Muscle of leg (tissue), 16 donors: ENCODE measurements at places on chromosomes 16 and 17.
A peak's percentile ranks its signal among the peaks of the same experiment; 100 is the strongest.

- DNase-seq = no peak
Observed at GRCh38 chr17:60103957-60104356, 25.2 kb upstream of the HEATR6 start.

GRCh38 chr16:85665929-85666328, 22.8 kb downstream of the GINS2 start:
- DNase-seq = no peak

DNA sequence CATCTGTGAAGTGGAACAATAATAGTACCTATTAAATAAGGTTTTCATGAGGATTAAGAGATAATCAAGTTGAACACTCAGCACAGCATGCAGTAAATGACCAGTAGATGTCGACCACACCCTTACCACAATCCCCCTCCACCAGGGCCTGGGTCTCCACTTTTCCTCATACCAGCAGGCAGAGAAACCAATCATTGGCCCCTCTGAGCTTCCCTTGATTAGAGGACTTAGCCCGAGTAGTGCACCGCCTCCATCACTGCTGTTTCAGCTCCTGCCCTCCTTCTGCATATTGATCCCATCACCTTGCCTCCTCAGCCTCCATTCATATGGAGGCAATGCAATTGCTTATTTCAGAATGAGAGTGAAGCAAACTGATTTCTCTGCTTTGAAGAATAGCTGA, 96.5 kb upstream of the CDH11 start:
- DNase-seq = no peak

DNA sequence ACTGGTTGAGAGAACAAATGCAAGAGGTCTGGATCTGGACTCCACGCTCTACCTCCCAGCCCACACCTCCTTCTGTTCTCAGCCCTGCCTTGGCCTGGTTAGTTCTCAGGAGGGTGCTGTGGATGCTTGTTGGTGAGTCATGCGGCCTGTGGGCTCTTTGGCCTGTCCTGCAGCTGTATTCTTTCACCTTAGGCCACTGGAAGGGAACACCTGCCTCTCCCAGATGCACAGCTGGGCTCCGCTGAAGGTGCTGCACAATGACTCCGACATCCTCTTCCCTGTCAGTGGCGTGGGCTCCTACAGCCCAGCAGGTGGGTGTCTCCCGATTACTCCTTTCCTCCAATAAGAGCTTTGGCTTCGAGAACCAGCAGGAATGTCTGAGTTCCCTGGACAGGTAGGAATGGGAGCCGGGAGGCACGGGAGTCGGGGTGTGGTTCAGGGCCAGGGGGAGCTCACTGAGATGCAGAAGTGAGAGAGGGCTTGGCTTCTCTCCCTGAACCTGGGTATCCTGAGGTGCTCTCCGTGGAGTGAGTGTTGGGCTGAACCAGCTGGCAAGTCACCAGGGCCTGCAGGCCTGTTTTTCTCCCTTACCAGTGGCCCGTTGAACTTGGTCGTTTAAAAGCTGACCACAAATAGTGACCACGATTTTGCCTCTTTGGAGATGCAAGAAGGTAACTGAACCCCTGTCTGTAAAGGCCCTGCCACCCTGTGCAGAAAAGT, 85.0 kb downstream of the SNX29 start:
- DNase-seq = no peak

DNA sequence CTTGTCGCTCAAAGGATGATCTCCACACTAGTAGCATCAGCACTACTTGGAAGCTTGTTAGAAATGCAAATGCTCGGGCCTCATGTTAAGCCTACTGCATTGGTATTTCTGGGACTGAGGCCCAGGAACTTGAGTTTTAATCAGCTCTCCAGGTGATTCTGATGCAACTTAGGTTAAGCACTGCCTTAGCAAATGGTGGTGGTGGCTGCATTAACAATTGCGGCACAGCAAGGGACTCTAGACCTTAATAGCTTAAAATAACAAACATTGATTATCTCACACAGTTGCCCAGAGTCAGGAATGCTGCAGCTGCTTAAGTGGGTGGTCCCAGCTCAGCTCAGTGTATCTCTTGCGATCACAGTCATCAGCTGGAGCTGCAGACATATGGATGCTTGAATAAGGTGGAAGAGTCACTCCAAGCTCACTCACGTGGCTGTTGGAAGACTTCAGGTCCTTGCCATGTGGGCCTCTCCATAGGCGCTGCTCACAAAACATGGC, 25.8 kb downstream of the HS3ST3A1 start:
- DNase-seq = no peak

DNA sequence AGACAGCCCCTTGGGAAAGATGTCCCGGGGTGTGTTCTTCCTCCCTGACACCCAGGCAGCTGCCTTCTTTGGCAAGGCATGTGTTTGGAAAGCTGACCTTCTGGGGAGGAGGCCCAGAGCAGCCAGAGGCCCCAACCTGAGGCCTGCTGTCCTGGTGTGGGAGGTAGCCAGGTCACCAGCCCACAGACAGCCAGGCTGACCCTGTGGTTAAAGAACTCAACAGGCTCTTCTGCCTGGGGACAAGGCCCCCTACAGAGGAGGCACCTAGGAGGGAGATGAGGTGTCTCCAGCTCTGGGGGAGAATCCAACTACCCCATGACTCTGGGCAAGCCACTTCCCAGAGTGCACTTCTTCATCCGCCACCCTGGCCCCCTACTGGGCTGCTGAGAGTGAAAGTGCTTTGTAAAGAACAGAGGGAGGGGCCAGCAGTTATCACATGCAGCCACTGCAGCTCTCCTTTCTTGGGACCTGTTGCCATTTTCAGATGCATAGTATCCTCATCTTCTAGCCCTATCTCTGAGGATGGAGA, 13.1 kb upstream of the SREBF1 start:
- DNase-seq = peak; percentile 60

DNA sequence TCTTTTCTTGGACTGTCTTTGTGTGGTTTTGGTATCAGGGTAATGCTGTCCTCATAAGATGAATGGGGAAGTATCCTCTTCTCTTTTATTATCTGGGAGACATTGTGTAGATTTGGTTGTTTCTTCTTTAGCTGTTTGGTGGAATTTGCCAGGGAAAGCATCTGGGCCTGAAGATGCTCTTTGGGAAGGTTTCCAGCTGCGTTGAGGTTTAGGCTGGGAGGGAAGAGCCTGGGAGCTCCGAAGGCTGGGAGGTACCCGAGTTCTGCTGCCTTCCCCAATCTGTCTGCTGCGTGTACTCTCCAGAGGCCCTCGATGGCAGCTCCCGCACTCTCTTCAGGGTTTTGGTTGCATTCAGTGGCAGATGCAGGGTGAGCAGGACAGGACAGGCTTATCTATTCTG, 25.6 kb upstream of the CRISPLD2 start:
- no peak for DNase-seq

GRCh38 chr16:27980076-27980775, 83.3 kb downstream of the GSG1L start:
- peak; percentile 56 for DNase-seq

GRCh38 chr17:32323811-32324491, 18.0 kb downstream of the C17orf75 start:
- no peak for DNase-seq

DNA sequence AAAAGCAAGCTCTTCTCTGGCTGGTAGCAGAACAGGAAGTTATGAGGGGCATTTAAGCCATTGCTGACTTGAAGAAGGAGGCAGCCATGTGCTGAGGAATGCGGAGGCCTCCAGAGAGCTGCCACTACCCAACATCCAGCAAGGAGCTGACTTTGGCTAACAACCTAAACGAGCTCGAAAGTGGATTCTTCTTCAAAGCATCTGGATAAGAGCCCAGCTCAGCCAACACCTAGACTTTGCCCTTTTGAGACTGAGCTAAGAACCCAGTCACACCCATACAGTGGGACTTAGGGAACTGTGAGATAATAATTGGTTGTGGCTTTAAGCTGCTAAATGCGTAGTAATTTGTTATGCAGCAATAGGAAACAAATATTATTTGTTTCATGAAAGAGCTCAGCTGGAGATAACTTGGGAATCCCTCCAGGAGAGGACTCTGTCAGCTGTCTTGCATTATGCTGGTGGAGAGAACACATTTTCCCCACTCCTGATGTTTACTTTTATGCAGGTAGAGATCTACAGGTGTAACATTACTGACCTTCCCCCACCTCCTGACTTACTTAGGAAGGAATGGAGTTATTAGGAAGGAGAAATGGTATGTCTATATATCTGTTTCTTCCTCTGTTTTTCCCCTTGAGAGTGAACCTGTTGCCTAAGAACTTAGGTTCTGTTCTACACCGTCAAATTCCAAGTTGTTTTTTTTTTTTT, 52.7 kb upstream of the ZNF629 start:
- DNase-seq = no peak

GRCh38 chr17:68513932-68514331, 1.7 kb downstream of the PRKAR1A start:
- no peak for DNase-seq

DNA sequence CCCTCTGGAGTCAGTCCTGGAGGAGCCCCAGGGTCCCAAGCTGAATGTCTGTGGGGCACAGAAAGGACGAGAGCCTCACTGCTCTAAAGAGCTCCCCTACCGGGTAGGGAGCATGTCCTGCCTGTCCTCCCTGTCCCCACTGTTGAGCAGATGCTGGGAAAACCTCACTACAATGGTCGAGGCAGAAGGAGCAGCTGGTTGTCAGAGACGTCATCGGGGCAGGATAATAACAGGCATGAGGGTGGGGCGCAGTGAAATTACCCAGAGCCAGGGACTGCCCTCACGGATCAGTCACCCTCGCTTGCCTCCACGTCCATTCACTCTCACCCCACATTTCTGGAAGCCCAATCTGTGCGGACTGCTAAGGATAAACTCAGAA, 538 bp downstream of the TM4SF5 start:
- no peak for DNase-seq

- no peak for DNase-seq
Observed at GRCh38 chr16:29023279-29024277, 38.7 kb downstream of the LAT start.

GRCh38 chr17:80393961-80394360, 21.0 kb upstream of the ENDOV start:
- DNase-seq = no peak

- no peak for DNase-seq
Observed at GRCh38 chr16:57305159-57305811, 20.8 kb upstream of the PLLP start.

GRCh38 chr17:80774643-80775281, 216.9 kb upstream of the CHMP6 start:
- no peak for DNase-seq

GRCh38 chr17:6570731-6571451, 14.5 kb upstream of the PITPNM3 start:
- DNase-seq = no peak

- peak; percentile 85 for DNase-seq
Observed at GRCh38 chr16:79792664-79793351, 192.3 kb upstream of the MAF start.

DNA sequence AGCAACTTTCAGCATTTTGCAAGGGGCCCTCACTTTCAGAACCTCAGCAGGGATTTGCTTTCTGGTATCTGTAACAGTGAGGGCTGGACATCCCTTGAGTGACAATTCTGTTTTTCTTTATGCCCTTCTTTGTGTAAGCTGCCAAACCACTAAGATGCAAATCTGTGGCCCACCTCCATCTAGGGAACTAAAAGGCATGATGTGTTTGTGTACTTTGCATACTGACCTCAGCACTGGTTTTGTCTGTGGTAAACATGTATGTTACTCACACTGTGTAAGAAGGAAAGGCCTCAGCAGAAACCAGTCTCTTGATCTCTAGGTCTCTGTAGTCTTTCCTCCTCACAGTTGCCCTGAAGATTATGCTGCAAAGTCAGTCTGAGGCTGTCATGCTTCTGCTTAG, 396.6 kb upstream of the DYNLRB2 start:
- no peak for DNase-seq

DNA sequence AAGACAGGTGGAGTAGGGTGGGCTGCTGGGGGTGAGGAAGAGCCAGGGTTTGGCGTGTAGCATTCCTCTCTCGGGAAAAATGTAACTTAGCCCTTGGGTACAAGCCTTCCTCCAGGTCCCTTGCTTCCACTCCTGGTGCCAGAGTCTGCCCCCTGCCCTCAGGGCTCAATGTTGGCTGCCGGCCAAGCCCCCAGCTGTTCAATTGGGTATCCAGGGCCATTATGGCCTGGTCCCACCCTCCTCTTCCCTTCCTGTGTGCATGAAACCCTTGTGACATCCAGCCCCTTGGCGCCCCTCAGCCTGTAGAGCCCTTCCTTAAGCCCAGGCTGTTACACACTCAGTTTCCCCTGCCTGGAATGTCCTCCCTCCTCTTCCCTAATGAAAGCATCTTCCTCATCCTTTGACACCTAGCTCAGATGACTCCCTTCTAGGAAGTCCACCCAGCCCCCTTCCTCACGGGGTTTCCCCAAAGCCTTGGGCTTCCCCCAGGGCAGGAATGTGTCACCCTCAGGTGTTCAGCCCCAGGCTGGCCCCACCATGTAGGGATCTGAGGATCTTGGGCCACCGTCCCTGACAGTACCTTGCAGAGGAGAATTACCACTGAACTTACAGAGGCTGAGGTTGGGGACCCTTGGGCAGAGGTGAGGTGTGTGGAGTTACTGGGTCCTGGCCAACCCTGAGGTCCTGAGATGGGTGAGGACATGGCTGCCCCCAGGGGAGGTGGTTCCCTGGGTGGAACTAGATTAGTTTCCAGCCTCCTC, 30.0 kb downstream of the B9D1 start:
- DNase-seq = no peak

GRCh38 chr17:73203135-73203787, 10.4 kb downstream of the COG1 start:
- DNase-seq = peak; percentile 20

GRCh38 chr16:81066681-81067080, 10.4 kb downstream of the C16orf46 start:
- DNase-seq = no peak

GRCh38 chr17:38874505-38875400, 4.9 kb downstream of the LASP1 start:
- DNase-seq = no peak

GRCh38 chr17:9424071-9424640, 151.5 kb downstream of the STX8 start:
- no peak for DNase-seq

- DNase-seq = no peak
Observed at GRCh38 chr16:76897816-76898215, 293.2 kb upstream of the MON1B start.

DNA sequence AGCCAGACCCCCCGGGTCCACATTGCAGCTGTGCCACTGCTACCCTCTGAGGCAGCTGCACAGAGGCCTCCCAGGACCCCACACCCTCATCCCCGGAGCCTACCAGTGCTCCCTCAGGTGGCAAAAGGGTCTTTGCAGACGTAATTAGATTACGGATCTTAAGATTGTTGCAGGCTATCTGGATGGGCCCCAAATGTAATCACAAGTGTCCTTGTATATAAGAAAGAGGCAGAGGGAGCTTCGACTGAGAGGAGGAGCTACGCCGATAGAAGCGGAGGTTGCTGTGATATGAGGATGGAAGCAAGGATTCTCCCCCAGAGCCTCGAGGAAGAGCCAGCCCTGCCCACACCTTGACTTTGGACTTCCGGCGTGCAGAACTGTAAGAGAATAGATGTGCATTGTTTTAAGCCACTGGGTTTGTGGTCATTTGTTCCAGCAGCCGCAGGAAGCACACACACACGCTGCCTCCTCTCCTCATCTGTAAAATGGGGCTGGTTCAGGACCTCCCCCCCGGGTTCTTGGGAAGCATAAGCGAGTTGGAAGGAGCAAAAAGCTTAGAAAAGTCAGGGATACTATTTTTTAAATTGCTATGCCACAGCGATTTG, 10.5 kb upstream of the RAI1 start:
- no peak for DNase-seq

GRCh38 chr17:41322094-41322902, 6.8 kb upstream of the KRTAP17-1 start:
- peak; percentile 51 for DNase-seq

- DNase-seq = peak; percentile 59
Observed at GRCh38 chr17:44352828-44353671, 7.9 kb downstream of the GRN start.

GRCh38 chr17:59439262-59439661, 107.8 kb downstream of the YPEL2 start:
- DNase-seq = no peak

GRCh38 chr17:6456321-6456720, 12.1 kb downstream of the PIMREG start:
- no peak for DNase-seq
